Renal cortical epithelial cell (primary cell): ENCODE measurements at places on chromosomes 5 and 9.
A peak's percentile ranks its signal among the peaks of the same experiment; 100 is the strongest.

DNA sequence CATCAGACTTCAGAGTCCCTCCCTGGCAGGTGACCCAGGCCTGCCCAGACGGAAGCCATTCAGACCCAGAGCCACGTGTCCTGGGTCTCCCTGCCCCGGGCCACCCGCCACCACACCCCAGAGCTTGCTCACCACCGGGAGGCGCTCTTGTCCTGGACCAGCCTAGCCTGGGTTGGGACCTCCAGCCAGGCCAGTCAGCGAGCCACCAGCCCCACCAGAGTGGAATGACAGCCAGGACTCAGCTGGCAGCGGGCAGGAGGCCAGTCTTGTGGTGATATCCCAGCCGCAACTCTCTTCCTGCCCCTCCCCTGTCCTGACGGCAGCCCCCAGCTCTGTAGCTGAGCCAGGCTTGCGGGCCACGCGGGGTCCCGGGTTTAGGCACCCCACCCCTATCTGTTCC is 1.7 kb upstream of the PTGDS start:
- no peak for DNase-seq

GRCh38 chr5:169993485-169993790 is 13.1 kb upstream of the INSYN2B start:
- DNase-seq: no peak

- DNase-seq: no peak
Measured at GRCh38 chr5:140000332-140000731, 42.8 kb downstream of the NRG2 start.

GRCh38 chr9:135974220-135974573 is 13.0 kb upstream of the UBAC1 start:
- DNase-seq: no peak

DNA sequence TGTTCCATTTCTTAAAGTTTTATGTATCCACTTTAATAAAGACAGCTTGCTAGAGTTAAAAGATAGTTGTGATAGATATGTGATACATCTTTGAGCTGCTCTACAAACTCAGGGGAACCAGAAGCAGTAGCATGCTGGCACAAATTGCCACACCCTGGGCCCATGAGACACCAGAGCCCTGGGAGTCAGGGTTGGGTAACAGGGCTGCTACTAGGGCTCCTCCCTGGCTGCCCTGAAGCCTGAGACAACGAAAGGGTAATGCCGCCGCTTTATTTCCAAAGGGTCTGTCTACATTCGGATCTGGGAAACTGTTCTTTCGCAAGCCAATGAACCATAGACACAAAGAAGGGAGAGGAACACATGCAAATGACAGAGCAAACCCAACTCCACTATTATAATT is 29.2 kb downstream of the PTPN3 start:
- no peak for DNase-seq

GRCh38 chr5:5667136-5667554 is 244.7 kb downstream of the ICE1 start:
- no peak for DNase-seq

DNA sequence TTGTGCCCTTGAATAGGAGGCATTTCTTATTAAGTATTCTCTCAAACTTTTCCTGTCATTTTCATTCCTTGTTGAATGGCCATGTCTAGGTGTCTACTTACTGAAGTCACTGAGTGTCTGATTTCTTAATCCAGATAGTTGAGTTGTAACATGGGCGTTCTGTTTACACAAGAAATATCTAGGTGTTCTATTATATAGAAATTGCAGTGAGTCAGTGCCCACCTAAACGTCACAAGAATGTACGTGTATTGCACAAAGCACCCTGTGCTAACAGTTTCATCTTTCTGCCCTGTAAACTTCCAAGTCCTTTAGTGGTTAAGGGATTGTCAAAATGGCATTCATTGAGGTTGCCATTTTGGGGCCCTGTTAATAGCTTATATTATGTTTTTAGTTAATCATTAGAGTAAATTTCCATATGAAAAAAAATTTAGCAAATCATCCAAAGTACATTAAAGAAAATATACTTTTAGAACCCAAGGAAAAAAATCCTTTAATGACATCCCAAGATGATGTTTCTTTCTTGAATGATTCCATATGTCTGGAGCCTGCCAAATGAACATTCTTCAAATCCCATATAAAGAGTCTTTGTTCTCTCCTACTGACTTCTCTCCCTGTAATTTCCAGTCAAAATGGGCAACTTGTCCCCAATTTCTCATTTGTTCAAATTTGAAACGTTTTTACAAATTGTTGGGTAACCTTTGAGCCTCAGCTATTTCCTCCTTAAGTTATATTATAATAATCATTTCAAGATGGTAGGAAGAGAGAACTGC is 114.2 kb downstream of the GOLPH3 start:
- peak; percentile 63 for DNase-seq

DNA sequence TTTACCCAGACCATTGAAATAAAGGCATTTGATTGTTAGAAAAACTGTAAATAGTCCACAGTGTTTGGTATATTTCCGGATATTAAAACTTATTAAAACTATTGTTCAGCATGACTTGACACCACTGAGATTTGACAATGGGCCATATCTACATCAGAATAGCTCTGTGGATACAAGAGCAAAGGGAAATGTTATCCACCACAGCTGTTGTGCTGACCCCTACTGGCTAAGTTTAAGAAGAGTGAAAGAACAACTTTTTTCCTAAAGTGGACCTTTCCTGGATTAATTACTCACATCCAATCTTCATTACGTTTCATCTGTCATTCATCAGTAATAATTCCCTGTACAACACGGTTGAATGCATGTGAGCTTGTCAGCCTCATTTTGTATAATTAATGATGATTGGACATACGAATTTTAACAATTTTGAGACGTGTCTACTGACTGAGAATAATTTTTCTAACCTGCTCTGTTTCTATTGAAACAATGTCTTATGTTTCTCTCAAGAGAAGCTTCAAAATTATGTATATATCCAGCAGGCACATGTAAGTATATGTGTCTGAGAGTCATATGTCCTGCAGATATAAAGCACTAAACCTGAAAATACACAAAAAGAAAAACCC is 1952.6 kb downstream of the MAT2B start:
- peak; percentile 23 for DNase-seq

- no peak for DNase-seq
Measured at GRCh38 chr5:178383919-178384815, 151.6 kb upstream of the PHYKPL start.

DNA sequence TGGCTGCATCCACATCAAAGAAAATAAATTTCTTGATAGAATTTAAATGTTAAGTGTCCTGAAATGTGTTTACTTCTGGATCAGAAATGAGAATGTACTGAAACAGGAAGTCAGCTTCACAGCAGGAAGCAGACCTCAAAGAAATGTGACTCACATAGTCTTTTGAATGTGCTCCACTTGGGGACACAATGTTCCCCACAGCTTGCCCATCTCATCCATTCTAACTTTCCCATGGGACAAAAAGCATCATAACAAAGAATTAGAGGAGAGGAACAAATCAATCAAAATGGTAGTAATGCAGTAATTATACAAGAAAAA is 85.7 kb downstream of the GRAMD2B start:
- DNase-seq: peak; percentile 76

DNA sequence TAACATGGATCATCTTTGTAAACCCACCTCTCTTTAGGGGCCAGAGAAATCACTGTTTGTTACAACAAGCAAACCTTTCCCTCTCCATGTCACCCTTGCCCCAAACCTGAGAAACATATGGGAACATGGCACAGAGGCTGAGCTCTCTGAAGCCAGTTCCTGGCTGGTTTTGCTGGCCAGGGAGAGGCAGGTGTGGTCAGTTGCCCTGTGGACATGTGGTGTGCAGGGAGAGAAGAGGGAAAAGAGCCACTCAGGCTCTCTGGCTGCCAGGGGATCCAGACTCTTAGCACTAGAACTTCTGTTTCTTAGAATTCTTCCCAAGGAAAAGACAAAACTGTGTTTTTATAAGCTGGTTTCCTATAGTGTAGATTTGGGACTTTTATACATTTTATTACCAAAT is 4.6 kb upstream of the CATSPER3 start:
- no peak for DNase-seq

DNA sequence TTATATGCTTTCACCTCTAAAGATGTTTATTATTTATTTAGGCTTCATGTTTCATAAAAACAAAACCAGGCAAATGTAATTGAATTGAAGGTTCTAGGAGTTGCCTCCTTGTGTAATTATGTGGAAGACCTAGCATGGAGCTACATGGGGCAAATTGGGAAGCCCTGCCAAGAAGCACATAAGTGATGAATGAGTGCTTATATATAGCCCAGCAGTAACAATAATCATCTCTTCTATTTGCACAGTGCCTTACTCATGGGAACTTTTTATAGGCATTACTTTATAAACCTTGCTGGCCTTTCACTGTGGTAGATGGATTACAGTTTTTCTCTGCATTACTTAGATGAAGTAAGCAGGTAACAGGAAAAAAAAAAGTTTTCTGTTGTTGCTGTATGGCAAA is 40.0 kb upstream of the GRAMD2B start:
- DNase-seq: peak; percentile 29

- DNase-seq: no peak
Measured at GRCh38 chr9:91047529-91047928, 245.9 kb downstream of the SYK start.

GRCh38 chr5:69285448-69286116 is 47.0 kb downstream of the CCDC125 start:
- no peak for DNase-seq

DNA sequence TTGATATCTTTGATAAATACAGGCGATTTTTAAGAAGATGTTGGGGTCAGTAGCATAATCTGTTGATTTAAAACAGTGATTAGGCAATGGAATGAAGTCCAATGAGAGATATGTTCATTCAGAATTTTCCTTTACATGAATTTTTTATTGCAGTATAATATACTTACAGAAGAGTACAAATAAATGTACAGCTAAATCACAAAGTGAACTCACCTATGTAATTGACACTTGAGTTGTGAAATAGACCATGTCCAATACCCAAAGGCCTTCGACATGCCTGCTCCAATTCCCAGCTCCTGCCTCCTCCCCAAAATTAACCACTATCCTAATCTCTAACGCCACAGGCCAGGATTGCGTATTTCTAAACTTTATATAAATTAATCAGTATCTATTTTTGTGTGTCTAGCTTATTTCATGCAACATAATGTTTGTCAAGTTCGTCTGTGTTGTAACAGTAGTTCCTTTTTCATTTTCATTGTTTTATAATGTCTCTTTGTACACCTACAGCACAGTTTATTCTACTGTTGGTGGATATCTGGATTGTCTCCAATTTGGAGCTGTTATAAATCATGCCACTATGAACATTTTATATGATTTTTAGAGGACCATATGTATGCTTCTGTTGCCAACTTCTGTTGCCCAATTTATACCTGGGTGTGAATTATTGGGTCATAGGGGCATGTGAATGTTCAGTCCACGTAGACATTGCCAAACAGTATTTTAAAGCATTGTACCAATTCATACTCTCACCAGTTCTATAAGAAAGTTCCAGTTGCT is 208.3 kb downstream of the TLE1 start:
- DNase-seq: no peak

DNA sequence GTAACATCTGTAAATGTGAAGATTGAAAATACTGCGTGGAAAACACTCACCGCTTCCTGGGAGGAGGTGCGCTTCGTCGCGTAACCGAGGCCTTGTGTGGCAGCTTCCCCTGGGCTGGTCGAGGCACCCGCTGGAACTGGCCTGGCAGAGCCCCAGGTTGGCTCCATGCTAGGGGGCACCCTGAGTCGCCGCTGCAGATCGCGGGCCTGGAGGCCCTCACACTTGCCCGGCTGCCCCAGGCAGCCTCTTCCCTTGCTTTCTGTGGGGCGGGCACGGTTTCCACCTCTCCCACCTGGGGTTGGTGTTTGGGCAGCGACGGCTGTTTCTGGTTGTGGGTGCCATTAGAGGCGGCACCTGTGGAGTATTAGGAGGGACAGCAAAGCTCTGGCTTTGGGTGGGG is 852 bp downstream of the ZNF354C start:
- no peak for DNase-seq

DNA sequence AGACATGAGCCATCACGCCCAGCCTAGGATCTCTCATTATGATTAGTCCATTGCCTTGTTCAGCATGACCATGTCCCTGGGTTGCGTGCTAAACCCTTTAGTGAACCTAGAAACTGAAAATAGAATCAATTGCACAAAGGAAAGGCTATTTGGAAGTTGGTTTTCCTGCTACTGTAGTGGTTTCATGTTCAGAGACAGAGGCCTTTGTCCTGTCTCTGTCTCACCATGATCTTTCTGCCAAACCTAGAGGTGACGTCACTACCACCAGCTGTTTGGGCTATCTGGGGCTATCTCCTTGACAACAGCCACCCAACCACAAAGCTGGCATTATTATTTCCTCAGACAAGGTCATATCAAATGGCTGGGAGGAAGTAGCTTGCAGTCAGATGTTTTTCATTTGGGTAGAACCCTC is 4.0 kb upstream of the CDK5RAP2 start:
- DNase-seq: peak; percentile 66

- DNase-seq: no peak
Measured at GRCh38 chr9:129284607-129285291, 106.7 kb upstream of the IER5L start.

- DNase-seq: no peak
Measured at GRCh38 chr9:93859431-93860215, 95.5 kb downstream of the BARX1 start.

DNA sequence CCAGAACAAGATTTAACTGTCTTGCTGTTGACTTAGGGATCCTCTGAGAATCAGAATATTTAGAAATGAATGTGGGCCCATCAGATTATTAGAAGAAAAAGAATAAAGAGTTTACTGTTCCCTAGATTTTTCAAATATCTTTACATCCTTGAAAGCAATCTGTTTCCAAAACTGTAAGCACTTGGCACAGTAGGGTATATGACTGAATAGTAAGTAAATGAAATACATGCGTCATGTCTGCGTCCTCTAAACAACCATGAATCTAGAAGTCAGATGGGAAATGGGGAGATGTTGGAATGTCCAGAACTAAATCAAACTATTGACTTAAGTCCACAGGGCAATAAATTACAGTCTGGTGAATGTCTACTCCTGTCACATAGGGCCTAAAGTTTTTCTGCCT is 26.1 kb downstream of the TTC23L start:
- DNase-seq: no peak

GRCh38 chr9:136631038-136632000 is 31.4 kb upstream of the EGFL7 start:
- peak; percentile 49 for DNase-seq

DNA sequence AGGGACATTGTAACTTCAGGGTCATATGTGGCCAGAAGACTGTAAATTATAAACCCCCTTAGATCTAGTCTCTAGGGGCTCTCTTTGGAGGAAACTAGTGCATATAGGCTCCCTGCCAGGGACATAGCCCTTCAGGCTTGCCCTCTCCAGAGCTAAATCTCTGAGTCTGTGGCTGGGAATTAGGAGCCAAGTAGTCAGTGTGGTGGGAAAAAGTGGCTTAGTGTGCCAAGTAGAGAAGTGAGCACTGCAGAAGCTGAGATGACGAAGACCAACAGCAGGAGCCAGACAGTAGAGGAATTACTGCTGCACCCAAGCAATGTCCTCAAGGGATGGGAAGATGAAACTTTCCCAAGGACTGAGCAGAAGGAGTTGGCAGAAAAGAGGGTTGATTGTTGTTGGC is 71.2 kb downstream of the CWC27 start:
- no peak for DNase-seq

- DNase-seq: no peak
Measured at GRCh38 chr5:155068616-155069100, 55.1 kb downstream of the KIF4B start.
